ENCODE measurements at places on chromosomes 4 and X.
A peak's percentile ranks its signal among the peaks of the same experiment; 100 is the strongest.

GRCh38 chrX:2398064-2398656 is 102.6 kb downstream of the DHRSX start:
- peak; percentile 68 for DNase-seq

DNA sequence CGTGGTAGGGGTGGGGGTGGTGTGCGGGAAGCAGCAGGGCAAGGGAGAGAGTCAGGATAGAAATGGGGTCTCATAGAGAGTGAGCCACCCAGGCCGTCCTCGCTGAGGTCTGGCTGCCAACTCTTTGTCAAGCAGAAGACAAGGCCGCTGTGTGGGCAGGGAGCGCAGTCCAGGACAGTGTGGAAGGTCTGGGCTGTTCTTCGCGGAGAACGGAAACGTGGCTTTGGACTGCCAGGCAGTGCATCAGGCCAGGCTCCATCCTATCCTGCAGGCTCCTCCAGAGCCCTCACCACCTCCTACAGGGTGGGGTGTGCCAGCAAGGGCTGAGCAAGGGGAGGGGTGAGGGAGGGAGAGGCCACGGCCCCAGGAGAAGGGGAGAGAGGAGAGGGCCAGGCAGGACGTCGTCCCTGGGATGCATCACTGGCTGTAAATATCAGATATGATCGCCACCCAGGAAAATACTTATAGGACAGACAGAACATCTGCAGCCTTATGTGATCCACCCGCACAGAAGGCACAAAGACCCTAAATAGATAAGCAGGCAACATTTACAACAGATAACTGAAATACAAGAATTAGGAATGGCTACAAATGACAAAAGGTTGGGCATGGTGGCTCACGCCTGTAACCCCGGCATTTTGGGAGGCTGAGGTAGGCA is 85.3 kb downstream of the ABLIM2 start:
- no peak for DNase-seq

DNA sequence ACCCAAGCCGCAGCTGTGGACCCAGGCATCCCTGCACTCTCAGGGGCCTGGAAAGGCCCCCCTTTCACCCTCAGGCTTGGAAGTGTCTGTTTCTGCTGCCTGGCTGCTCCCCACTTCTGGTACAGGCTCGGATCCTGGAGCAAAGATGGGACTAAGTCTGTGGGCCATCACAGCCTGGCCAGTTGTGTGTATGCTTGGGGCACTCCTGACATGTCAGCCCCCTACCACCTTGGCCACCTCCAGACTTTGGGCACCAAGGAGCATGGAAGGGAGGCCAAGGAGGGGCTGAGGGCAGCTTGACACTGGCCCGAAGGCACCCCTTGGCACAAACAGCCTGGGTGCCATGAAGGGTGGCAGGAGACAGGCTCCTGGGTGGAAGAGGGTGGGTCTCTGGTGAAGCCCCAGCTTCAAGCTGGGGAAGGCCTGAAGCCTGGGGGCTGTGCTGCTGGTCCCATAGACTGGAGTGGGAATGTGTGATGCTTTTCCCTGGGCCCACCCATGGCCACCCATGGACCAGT is 799.4 kb upstream of the AGA start:
- no peak for DNase-seq

DNA sequence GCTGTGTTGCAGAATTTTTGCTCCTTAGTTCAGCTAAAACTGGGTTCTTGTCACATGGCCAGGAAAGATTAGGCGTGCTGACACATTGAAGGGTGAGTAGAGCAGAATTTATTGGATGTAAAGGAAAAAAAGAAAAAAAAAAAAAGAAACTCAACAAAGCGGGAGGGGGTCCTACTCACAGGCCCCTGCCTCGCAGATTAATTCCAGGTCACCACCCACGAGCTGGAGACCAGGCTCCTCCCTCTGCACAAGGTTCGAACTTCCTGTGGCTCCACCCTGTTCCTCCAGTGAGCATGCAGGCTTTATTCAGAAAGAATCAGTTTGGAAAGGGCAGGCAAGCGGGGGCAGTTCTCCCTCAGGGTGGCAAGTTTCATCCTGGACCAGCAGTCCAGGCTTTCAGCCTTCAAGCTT is 17.1 kb downstream of the MGST2 start:
- peak; percentile 8 for DNase-seq

- no peak for DNase-seq
Observed at GRCh38 chr4:168860827-168861226, 149.2 kb downstream of the CBR4 start.

- no peak for DNase-seq
Observed at GRCh38 chrX:132677233-132677716, 188.4 kb upstream of the MBNL3 start.

- DNase-seq = peak; percentile 6
Observed at GRCh38 chr4:71498625-71499024, 159.8 kb downstream of the SLC4A4 start.

DNA sequence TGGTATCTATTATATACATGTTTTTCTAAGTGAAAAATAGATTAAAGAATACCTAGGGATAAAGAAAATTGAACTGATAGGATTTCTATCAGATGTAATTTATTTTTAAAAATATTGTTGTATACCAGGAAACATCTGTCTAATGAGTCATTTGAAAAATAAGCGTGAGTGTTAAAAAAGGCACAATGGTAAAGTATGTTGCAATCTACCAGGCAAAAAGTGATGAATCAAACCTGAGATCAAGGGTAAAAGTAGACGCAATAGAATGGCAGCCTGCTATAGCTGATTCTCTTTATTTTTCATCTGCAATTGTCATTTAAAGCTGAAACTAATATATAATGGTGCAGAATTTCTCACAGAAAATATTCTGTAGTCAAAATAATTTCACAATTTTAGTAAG is 1119.6 kb downstream of the PCDH18 start:
- DNase-seq = no peak

- no peak for DNase-seq
Observed at GRCh38 chr4:89008166-89008565, 48.8 kb downstream of the FAM13A start.

DNA sequence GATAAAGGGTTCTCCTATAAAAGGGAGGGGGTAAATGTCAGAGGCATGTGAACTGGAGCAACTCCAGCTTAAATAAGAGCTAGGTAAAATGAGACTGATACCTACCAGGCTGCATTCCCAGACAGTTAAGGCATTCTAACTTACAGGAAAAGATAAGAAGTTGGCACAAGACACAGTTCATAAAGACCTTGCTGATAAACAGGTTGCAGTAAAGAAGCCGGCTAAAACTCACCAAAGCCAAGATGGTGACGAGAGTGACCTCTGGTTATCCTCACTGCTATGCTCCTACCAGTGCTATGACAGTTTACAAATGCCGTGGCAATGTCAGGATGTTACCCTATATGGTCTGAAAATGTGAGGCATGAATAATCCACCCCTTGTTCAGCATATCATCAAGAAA is 13.1 kb upstream of the SULT1B1 start:
- DNase-seq = no peak

DNA sequence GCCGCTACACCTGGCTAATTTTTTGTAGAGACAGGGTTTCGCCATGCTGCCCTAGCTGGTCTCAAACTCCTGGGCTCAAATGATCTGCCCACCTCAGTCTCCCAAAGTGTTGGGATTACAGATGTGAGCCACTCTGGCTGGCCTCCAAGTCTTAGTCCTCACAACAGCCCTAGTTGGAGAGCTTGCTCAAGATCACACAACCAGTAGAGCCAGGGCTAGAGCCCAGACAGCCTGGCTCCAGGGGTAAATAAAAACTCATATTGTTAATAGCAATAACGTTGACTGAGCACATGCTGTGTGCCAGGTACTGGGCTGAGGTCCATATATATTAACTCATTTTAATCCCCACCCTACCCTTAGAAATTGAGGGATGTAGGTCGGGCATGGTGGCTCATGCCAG is 7.3 kb upstream of the JAKMIP1 start:
- no peak for DNase-seq

GRCh38 chrX:123771449-123772064 is 38.7 kb upstream of the THOC2 start:
- no peak for DNase-seq

DNA sequence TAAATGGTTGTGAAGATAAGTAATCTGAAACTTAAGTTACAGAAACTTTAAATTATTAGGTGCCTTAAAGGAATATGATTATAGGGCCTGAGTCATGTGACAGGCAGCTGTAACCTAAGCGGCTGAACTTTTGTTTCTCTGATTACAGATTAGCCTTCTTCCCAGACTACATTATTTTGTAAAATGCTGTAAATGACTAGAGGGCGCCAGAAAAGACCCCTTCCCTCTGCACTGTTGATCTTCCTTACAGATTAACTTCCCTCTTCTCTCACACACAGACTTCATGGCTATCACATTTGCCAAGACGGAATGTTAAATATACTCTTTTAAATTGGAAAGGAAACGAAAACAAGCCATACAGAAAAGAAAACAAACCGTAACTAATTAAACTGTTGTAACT is 96.6 kb downstream of the EVC2 start:
- no peak for DNase-seq
